T-helper 1 cell treated with Interleukin-12 subunit alpha and Interleukin-12 subunit beta and Interleukin-4 antibody, amounts not matched to agents 30 ng/mL and 1 ng/mL, for 36 hours (primary cell): ENCODE measurements at places on chromosomes 5 and 9. TPM values are rescaled to one million over a fixed set of nuclear protein-coding genes. Genes with fewer than 3 reads are reported as not detected.

The SLC46A2 gene
- total RNA-seq = not detected in 2 replicates

The RNF224 gene
- not detected in 2 replicates for total RNA-seq

The TNC gene
- 0.05 TPM in 2 replicates for total RNA-seq

The FCHO2 gene
- 0.66 and 1.4 TPM in 2 replicates for total RNA-seq

The CARTPT gene
- not detected in 2 replicates for total RNA-seq

The ABLIM3 gene
- not detected in 2 replicates for total RNA-seq

The PCDHGA6 gene
- 0.44 and 0.80 TPM in 2 replicates for total RNA-seq

The IFNK gene
- not detected in 2 replicates for total RNA-seq

The GABRA6 gene
- total RNA-seq = not detected in 2 replicates

The PRRX2 gene
- total RNA-seq = 1.5 and 1.6 TPM in 2 replicates

The SYK gene
- 0.07 and 0.42 TPM in 2 replicates for total RNA-seq

The SLC31A2 gene
- 5.0 and 5.2 TPM in 2 replicates for total RNA-seq

The URM1 gene
- 70.7 and 75.8 TPM in 2 replicates for total RNA-seq

The PDCD1LG2 gene
- total RNA-seq = 10.5 and 11.4 TPM in 2 replicates

The TMEM38B gene
- 5.7 and 7.9 TPM in 2 replicates for total RNA-seq

The TAF11L10 gene
- total RNA-seq = not detected in 2 replicates

The GRM6 gene
- total RNA-seq = not detected in 2 replicates

The SPATA31D4 gene
- not detected in 2 replicates for total RNA-seq

The WDR38 gene
- total RNA-seq = not detected in 2 replicates

The STC2 gene
- 8.6 and 12.4 TPM in 2 replicates for total RNA-seq

The KLF4 gene
- 0.24 and 0.32 TPM in 2 replicates for total RNA-seq

The KLHL9 gene
- 15.4 and 16.6 TPM in 2 replicates for total RNA-seq

The ATP10B gene
- not detected in 2 replicates for total RNA-seq

The TCOF1 gene
- total RNA-seq = 63.2 and 64.0 TPM in 2 replicates

The F2R gene
- total RNA-seq = 11.5 and 12.8 TPM in 2 replicates

The PCDHGA4 gene
- 0.74 and 0.98 TPM in 2 replicates for total RNA-seq

The ACSL6 gene
- total RNA-seq = 19.1 and 26.6 TPM in 2 replicates

The INSL6 gene
- total RNA-seq = not detected in 2 replicates

The PROB1 gene
- total RNA-seq = 5.2 TPM in 2 replicates

The LRRC14B gene
- not detected in 2 replicates for total RNA-seq

The SOX30 gene
- 0.10 and 0.12 TPM in 2 replicates for total RNA-seq

The PCDHGA1 gene
- total RNA-seq = 0.15 and 0.17 TPM in 2 replicates

The PCDHB12 gene
- not detected in 2 replicates for total RNA-seq

The CTXN3 gene
- total RNA-seq = not detected in 2 replicates

The NLN gene
- 7.9 and 12.1 TPM in 2 replicates for total RNA-seq

The PCDHA7 gene
- total RNA-seq = not detected in 2 replicates

The SLC36A3 gene
- total RNA-seq = not detected in 2 replicates

The HTR1A gene
- total RNA-seq = not detected in 2 replicates

The GAS1 gene
- total RNA-seq = 0.20 TPM in 1 of 2 replicates, not detected in the other

The SPINK6 gene
- total RNA-seq = not detected in 2 replicates

The EGFL7 gene
- total RNA-seq = 0.49 and 1.0 TPM in 2 replicates

The ITGA2 gene
- total RNA-seq = 5.4 and 5.5 TPM in 2 replicates

The CD274 gene
- total RNA-seq = 42.1 and 42.6 TPM in 2 replicates

The RNF180 gene
- not detected in 2 replicates for total RNA-seq

The SLC25A2 gene
- 0.44 and 0.56 TPM in 2 replicates for total RNA-seq
